ENCODE measurements at places on chromosomes 3 and 15.

- no peak for DNase-seq
Measured at GRCh38 chr3:99534951-99535704, 103.3 kb upstream of the COL8A1 start.

- no peak for DNase-seq
Measured at GRCh38 chr15:101295607-101296161, 636 bp upstream of the SNRPA1 start.

- no peak for DNase-seq
Measured at GRCh38 chr3:50302095-50303012, 1.0 kb downstream of the HYAL1 start.

- no peak for DNase-seq
Measured at GRCh38 chr15:94354655-94355054, 123.3 kb downstream of the MCTP2 start.

DNA sequence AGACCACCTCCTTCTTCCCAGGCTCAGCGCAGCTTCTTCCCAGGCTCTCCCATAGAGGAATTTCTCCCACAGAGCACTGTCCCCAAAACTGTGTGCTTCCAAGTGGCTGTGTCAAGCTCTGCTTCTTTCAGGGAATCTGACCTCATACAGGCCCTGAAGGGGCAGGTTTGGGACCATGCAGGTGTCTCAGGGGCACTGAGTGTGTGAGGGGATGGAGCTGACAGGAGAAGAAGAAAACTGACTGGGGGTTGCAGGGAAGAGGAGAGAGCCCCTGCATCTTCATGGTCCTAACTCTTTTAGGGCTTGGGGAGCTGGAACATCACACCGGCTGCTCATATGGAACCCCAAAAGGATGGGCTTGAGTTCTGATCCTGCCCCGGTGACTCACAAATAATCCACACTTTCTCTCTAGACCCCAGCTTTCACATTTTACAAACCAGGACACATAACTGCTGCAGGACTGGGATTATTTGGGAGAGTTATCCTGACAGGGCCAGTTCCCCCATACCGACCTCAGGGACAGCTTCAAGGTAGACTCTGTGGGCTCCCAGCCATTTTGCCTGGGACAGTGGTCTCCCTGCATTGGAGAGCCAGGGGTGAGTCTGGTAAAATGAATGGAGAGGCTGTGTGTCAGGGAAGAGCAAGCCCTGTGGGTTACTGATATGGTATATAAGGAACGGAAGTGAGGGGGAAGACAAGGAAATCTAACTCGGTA, 316.1 kb downstream of the TLE3 start:
- no peak for DNase-seq

- DNase-seq, result no peak
Measured at GRCh38 chr3:117786349-117786748, 1076.8 kb downstream of the TUSC7 start.
